Activated CD4-positive, alpha-beta T cell treated with anti-CD3 and anti-CD28 coated beads, Interleukin-2, amount 50 U/mL, for 16 hours (primary cell): ENCODE measurements at places on chromosomes 6 and 20.

GRCh38 chr6:7723041-7723447 lies 2.9 kb upstream of the BMP6 start:
- DNase-seq = peak; percentile 67

- no peak for DNase-seq
These were observed 324.2 kb downstream of the TPBG start for GRCh38 chr6:82687855-82688254.

DNA sequence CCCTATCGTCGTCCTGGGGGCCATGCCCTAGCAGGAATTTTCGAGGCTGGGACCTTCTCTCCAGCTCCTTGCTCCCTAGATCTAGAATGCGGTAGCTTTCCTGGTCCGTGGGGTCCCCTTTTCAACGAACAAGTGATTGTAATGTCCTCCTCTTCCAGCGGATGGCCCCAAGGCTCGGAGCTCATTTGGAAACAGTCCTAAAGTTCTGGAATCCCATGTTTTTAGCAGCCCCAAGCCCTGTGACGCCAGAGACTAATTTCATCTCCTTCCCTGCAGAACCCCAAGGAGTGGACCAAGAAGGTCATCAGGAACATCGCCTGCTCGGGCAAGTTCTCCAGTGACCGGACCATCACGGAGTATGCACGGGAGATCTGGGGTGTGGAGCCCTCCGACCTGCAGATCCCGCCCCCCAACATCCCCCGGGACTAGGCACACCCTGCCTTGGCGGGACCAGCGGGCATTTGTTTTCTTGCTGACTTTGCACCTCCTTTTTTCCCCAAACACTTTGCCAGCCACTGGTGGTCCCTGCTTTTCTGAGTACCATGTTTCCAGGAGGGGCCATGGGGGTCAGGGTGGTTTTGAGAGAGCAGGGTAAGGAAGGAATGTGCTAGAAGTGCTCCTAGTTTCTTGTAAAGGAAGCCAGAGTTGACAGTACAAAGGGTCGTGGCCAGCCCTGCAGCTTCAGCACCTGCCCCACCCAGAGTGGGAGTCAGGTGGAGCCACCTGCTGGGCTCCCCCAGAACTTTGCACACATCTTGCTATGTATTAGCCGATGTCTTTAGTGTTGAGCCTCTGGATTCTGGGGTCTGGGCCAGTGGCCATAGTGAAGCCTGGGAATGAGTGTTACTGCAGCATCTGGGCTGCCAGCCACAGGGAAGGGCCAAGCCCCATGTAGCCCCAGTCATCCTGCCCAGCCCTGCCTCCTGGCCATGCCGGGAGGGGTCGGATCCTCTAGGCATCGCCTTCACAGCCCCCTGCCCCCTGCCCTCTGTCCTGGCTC lies 48.5 kb downstream of the PYGB start:
- DNase-seq = peak; percentile 25

- peak; percentile 15 for DNase-seq
These were observed 41.8 kb upstream of the LAMA4 start for GRCh38 chr6:112296122-112296521.

- DNase-seq = no peak
These were observed 2.4 kb downstream of the BAG2 start for GRCh38 chr6:57174511-57174907.

DNA sequence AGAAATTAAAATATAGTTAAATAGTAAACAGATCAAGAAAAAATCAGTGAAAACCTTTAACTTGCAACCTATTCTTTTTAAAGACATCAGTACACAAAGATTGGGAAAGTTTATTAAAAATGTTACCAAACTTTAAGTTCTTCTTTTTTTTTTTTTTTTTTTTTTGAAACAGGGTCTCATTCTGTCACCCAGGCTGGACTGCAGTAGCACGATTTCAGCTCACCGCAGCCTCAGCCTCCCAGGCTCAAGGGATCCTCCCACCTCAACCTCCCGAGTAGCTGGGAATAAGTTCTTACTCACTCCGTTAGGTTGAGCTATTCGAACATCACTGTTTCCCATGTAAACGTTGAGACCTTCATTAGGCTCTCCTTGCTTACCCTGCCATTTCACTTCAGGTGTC lies 5.6 kb downstream of the MAP3K5 start:
- DNase-seq = no peak

- no peak for DNase-seq
These were observed 42.3 kb downstream of the DACT2 start for GRCh38 chr6:168277274-168277669.

DNA sequence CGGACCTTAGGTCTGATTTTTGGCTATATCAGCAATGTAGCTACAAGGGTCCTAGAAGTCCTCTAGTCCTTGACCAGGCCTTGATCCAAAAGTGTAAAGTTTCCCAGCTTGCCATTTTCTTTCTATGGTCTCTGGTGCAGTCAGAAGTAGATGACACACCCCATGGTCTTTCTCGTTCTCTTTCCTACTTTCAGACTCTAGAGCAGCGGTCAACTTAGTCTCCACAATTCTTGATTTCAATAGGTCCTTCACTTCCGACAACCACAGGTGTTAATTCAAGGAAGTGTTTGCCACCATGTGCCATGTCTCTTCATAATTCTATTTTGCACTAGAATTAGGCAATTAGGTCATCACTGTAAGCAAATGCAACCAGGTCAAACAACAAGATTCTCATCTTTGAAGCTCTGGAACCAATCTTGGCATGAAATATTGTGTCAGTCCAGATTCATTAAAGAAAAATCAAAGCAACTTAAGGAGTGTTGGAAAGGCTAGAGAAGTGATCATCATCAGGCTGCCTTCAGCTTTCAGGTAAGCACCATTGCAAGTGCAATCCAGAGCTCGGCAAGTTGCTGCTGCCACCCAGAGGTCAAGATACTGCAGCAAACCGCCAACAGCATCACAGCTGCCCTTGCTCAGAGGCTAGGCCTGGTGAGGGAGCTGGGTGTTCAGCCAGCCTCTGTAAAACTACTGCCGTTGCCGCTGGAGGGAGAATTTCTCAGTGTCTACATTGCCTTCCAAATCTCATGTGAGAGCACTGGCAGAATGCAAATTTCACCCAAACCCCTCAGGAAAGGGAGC lies 5.6 kb upstream of the SYNE1 start:
- DNase-seq = peak; percentile 46

DNA sequence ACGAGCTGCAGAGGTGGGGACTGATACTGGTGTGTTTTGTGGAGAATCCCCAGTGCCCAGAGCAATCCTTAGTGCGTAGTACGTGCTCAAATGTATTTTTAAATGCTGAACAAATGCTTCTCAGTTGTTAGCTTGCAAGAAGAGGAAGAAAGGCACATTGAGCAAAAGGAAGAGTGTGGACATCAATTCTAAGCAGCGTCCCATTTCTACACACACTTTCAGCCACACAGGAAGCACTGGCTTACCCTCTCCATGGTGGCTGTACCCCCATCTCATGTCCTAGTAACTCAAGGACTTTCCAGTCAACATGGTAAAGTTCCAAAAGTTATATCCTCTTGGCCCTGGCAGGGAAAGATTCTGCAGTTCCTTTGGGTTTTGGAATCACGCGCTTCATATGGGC lies 98.8 kb upstream of the NXT1 start:
- no peak for DNase-seq

- DNase-seq = no peak
These were observed 162.4 kb downstream of the CD109 start for GRCh38 chr6:73858376-73858775.

- DNase-seq = no peak
These were observed 3.0 kb downstream of the GLP1R start for GRCh38 chr6:39051399-39052122.

DNA sequence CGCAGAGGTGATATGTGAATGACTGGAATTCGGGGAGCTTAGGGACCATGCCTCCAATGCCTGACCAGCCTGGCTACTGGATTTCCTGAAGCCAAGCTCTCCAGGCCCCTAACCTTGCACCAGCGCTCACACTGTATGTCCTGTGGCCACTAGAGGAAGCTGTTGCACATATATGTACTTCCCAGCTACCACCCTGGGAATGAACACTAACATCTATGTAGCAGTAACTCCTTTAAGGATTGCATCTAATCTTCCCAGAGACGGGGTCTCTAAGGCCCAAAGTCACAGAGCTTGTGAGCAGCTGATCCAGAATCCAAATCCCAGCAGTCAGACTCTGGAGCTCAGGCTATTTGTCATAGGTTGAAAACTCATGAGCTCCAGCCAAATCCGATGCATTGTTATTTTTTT lies 20.4 kb upstream of the BPIFB1 start:
- no peak for DNase-seq

- no peak for DNase-seq
These were observed 32.4 kb downstream of the TRAF3IP2 start for GRCh38 chr6:111573131-111573883.

- no peak for DNase-seq
These were observed 29.1 kb upstream of the HDAC2 start for GRCh38 chr6:114000069-114000468.

- DNase-seq = no peak
These were observed 23.9 kb downstream of the GNAS start for GRCh38 chr20:58876437-58876836.

- DNase-seq = no peak
These were observed 21.1 kb upstream of the IPCEF1 start for GRCh38 chr6:154377726-154378125.

GRCh38 chr6:34341481-34341971 lies 50.9 kb downstream of the NUDT3 start:
- DNase-seq = no peak

DNA sequence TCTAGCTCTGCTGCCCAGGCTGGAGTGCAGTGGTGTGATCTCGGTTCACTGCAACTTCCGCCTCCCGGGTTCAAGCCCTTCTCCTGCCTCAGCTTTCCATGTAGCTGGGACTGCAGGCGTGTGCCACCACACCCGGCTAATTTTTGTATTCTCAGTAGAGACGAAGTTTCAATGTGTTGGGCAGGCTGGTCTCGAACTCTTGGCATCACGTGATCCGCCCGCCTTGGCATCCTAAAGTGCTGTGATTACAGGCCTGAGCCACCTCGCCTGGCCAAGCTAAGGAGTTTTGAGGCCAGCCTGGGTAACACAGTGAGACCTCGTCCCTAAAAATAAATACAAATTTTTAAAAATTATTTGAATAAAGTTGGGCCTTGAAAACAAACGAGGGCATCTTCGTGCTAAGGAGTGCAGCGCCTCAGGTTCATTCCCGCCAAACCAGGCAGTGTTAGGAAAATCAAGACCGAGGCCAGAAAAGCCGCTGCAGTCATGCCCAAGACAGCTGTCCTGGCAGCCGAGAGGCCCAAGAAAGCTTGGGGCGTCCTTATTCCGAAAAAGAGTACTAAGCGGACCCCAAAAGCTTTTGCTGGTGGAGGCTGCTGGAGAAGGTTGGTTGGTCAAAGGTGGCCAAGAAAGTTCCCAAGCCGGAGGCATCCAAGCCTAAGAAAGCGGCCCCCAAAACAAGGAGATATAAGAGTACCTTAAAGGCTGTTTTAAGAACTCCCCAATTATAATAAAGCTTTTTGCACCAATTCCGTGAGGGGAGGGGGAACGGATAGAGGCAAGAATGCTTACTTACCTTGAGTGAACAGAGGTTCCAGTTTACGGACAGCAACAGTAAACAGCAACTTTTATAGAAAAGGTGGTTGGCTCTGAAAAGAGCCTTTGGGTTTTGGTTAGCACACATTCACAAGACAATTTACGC lies 109.0 kb downstream of the HFE start:
- DNase-seq = peak; percentile 73

GRCh38 chr6:156600678-156601077 lies 176.5 kb upstream of the ARID1B start:
- no peak for DNase-seq

- peak; percentile 53 for DNase-seq
These were observed 49.1 kb downstream of the AKAP12 start for GRCh38 chr6:151288712-151289398.

DNA sequence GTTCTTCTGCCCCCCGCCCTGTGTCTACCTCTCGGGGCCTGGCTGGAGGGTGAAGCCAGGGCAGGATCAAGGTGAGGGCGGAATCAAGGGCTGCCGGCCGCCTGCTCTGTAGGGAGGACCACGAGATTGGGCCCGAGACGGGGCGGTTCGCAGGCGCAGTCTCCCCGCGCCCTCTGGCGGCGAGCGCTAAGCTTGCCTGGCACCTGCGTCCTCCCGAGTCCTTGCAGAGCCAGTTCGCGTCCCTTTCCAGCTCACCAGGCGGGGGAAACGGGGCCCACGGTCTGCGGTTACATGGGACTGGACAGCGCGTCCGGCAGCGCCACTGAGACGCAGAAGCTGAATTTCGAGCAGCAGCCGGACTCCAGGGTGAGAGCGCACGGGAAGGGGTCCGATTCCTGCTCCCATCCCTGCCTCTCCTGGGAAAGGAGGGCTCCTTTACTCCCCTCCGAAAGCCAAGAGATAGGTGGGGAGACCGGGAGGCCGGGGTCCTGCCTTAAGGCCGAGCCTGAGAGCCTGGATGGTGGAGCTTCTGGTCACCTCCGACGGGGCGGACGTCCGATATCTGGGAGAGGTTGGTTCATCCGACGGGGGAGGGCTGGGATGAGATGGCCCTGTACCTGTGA lies 3.6 kb upstream of the MATN4 start:
- peak; percentile 75 for DNase-seq

DNA sequence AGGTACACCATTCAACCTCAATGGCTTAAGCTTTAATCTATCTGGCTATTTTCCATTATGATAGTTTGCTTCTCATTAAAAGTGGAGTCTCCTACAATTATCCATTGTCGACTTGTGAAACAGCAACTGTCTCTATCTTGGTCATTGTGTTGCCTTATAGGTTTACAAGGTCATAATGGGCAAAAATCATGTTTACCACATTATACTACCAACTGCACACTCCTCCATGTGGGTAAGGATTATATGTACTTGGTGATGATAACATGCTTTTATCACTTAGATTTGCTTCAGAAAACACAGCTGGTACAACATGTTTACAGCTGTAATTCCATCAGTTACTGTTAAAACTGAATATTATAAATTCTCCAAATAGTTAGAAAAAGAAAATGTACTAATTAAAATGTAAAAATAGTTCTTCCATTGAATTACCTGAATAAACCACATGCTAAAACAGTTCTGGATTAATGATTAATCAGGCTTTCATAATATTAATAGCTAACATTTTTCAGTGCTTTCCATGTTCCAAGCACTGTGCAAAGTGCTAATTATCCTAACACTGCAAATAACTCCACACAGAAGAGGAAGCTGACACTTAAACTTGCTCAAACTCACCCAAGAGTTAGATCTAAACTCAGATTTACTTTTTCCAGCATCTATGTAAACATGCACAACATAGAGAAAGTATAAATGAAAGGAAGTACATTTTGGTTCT lies 96.7 kb downstream of the OGFRL1 start:
- DNase-seq = no peak

DNA sequence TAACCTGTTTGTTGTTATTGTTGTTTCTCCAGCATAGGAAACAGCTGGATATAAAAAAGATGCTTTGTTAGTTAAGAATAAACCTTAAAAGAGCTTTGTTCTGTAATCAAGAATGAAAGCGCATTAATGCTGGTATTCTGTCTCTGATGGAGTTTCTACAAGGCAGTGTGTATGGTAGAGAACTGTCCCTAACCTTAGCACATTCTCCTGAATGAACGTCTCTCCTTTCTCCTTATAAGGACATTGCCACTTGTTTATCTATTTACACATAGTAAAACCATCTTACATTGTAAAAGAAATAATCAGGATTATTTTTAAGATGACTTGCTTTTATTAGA lies 33.8 kb upstream of the LCA5 start:
- no peak for DNase-seq

- DNase-seq = no peak
These were observed 255.3 kb downstream of the EPM2A start for GRCh38 chr6:145480024-145480423.
